Effector memory CD4-positive, alpha-beta T cell (primary cell): ENCODE measurements at places on chromosomes 4 and X.

DNA sequence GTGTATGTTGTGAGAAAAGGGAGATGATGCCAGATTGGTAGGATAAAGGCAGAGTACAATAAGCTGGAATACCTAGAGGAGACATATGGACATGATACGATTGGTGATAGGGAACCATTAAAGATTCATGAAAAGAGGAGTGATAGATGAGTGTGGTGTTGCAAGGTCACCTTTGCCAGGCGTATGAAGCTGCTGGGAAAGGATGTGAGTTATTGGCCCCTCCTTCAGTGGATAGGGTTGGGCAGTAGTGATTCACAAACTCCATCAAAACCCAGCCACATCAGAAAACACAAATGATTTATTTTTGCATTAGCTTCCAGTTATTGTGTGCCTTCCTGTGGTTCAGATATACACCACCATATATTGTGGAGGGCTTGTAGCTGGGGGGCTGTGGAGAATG, 34.3 kb downstream of the TMEM164 start:
- no peak for DNase-seq

GRCh38 chr4:25180524-25181131, 20.4 kb upstream of the SEPSECS start:
- no peak for DNase-seq

GRCh38 chrX:119734897-119735339, 23.5 kb upstream of the SOWAHD start:
- DNase-seq, result no peak

- DNase-seq, result no peak
Measured at GRCh38 chrX:123809854-123810375, 49.9 kb upstream of the XIAP start.
